ENCODE measurements at places on chromosomes 3 and 15.

GRCh38 chr3:64152086-64152485 lies 73.2 kb downstream of the PRICKLE2 start:
- no peak for DNase-seq

- DNase-seq: no peak
Measured at GRCh38 chr3:166809520-166809919, 570.6 kb downstream of the ZBBX start.

GRCh38 chr3:179223548-179223947 lies 27.4 kb downstream of the KCNMB3 start:
- no peak for DNase-seq

DNA sequence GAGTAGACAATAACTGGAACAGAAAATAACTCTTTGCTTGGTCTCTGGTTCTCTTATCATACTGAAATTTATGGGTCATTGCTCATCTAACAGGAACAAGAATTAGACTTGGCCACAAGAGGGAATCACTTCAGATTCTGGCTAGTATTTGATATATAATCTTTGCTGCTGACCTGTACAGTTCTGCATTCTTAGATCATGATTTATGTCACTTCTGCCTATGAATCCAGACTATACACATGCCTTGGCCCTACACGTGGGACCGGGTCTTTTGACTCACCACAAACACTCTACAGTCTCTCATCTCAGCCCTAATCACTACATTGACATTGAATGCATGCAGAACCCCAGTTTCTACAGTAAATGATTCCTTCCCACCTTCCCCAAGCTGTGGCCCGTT lies 162.5 kb upstream of the SOX2 start:
- DNase-seq: no peak

GRCh38 chr3:32500231-32500630 lies 2.4 kb downstream of the CMTM6 start:
- no peak for DNase-seq

DNA sequence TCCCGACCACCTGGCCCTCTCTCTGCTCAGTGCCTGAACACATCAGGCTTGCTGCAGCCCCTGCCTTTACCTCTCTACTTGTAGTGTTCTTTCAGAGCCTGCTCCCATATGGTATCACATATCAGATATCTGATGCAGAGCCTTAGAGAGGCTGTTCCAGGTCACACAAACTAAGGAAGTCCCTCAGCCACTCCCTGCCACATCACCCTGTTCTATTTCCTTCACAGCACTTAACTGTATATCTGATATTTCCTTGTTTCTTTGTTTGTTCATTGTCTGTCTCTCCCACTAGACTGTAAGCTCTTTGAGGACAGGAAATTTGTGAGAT lies 976 bp upstream of the ALDH1L1 start:
- DNase-seq: no peak

GRCh38 chr3:72962317-72962716 lies 34.3 kb upstream of the PPP4R2 start:
- no peak for DNase-seq

DNA sequence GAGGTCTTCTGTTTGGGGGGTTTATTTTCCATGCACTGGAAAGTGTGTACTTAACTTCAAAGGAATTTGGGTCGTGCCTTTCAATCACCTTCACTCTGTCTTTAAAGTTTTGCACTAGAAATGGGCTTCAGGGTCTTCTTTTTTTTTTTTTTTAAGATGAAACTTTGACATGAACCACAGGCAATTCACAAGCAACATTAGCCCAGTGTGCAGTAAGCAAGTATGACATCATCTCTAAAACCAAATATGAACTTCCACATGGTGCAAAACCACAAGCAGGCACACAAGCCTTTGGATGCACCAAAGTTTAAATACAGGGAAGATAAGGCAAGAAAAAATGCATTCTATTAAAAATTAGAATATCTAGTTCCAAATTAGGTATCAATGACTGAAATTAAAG lies 381.9 kb downstream of the ERC2 start:
- no peak for DNase-seq

GRCh38 chr3:68123231-68123630 lies 468.8 kb upstream of the SUCLG2 start:
- no peak for DNase-seq

DNA sequence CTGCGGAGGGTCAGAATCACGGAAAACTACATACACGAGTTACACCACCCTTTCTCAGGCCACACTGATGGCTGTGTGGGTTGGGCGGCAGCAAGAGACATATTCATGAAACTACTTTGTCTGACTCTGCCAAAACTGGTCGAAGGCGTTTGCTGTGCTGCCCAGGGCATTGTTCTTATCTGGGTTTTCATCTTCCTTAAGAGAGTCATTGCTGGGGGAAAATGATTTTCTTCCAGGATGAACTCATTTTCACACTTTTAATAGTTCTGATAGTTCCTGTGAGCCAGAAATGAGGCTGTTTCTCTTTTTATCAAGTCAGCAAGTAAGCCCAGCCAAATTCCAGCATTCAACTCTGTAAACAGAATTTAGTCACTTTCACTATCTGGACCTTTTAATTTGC lies 47.6 kb downstream of the TRIM71 start:
- no peak for DNase-seq

DNA sequence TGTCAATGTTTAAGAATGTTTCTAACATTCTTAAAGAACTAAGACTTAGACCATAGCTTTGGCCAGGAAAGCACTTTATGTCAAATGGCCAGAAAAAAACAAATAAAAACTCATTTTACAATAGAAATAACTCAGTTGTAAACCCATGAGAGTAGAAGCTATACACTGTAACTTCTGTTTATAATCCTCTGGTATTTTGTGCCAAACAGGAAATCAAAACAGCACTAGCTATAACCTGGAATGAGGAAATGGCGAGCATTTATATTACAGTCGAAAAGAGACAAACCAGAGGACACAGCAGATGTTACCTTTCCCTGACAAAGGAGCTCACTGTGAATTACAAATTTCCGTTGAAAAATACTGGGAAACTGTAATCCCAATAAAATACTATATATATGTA lies 10.3 kb downstream of the GK5 start:
- no peak for DNase-seq

DNA sequence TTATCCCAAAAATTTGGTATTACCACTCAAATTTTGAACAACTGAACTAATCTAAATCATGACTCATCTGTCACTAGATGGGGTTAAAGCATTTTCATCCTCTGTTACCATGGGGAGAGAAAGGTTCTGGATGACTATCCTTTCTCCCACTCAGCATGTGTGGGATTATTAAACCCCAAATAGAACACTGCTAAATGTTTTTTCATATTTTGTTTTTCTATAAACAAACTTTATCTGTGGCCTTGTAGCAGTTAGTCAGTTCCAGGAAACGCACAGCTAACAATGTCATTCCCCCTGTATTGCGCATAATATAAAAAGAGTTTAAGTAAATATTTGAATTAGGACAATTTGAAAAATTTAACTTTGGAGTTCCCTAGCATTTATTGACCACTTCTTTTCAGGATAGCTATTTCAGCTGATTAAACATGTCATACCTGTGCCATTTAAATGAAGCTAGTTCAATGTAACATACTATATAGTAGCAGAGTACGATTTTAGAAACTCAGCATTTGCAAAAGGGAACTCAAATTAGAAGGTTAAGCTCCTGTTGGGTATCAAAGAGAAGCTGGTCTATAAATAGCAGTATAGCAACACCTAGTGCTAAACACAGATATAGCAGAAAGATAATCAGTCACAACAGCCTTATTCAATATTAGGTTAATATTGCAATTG lies 9.2 kb upstream of the TMEM212 start:
- DNase-seq: no peak

DNA sequence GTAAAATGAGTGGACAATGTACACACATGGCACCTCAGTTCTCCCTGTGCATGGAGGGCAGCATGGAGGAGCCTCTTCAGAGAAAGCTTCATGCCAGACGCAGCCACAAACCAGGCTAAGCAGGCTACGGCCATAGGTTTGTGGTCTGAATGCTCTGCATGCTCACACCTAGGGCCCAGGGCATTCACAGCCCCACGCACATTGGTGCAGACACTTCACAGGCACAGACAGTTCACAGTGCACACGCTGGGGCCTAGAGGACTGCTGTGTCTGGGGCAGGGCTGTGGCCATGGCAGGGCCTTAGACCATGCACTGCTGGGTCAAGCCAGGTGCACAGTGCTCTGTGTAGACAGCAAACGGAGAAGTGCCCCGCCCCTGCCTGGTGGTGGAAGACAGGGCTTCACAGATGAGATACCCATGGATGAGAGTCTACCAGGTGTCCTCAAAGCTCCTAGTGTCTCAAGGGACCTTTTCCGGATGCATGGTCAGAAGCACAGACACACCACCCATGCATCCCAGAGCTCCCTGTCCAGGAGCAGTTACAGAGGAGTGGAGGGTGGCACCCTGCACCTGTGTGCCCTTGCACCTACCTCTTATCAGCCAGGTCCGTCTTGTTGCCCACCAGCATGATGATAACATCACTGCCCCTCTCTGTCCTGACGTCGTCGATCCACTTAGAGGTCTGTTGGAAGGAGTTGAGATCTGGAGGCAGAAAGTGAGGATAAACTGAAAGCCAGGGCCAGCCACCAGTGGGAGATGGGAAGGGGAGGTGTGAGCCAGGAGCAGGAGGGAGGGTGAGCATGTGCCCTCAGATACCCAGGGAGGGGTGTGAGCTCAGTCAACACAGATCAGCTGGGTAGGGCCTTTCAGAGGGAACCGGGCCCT lies 33.5 kb downstream of the SRPRB start:
- DNase-seq: no peak

GRCh38 chr3:17985658-17986347 lies 243.4 kb upstream of the TBC1D5 start:
- no peak for DNase-seq

DNA sequence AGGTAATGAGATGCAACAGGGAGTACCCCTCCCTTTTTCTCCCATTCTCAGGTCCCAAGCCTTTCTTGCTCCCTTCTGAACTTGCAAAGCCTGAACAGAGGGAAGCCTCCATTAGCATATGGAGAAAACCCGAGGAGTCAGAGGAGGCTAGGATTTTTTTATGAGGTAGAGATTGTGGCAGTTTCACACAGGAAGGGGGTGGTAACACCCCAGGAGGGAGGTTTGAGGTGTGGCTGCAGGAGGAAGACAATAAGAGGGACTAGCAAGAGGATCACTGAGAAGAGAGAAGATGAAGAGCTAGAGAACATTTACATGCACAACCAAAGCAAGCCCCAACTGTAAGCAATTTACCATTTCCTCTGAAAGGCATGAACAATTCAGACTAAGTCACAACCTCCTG lies 322.7 kb downstream of the SV2B start:
- DNase-seq: no peak

GRCh38 chr15:39413558-39413957 lies 167.3 kb upstream of the THBS1 start:
- no peak for DNase-seq

DNA sequence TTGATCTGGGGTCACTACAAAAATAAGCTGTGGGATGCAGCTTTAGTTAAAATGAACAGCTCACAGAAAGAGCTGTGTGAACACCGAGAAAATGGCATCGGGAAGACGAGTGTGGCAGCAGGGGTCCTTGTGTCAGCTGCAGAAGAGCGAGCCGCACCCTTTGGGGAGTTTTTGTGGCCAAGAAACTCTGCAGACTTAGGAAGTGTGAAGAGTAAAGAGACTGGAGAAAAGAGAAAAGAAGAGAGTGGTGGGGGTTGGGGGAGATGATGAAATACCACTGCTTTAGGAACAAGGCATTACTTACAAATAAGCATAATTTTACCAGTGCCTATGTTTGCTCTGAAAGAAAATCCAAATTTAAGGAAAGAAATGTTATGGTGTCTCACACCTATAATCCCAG lies 147.8 kb downstream of the LRRC28 start:
- DNase-seq: no peak

DNA sequence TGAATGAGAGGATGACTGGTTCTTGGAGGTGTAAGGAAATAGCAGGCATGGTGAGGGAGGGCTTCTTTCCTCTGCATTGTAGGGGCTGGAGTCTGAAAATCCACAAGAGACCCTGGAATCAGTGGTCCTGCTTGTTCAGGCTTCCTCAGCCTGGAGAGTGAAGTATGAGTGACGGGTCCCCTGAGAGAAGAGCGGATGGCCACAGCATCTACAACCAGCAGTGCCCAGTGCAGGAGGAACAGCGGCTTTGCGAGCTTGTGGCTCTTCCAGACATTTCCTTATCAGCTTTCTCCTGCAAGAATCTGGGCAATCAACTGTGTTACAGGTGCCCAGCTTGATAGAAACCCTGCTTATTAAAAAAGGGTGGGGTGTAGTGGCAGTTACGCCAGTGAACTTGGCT lies 97.0 kb upstream of the HES1 start:
- no peak for DNase-seq

DNA sequence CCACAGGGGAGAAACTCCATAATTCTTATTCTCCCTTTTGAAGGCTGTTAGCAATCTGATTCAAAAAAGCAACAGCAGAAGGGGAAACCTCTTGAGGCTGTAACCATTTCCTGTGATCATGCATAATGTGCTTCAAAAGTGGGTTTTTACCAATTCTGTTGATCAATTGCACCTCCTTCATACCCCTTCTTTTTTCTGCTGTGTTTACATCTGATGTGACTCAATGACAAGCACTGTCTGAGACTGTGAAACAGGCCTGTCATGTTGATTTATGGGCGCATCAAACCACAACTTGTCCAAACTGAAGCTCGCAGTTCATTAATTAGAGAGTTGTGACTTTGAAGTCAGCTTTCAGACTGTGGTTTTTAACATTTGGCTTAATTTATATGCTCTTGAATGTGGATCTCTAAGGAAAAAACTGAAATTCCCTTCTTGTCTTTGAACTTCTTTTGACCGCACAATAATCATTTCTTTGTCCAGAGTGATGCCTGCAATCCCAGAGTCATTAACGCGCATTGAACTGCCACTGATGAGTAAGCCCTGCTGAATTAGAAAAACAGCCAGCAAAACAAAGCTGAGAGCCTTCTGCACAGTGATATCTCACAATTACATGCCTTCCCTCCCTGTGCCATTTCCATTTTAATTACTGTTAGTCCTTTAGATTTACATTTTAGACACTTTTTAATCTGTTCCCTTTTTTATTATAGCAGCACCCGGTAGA lies 532.8 kb downstream of the FOXP1 start:
- no peak for DNase-seq

DNA sequence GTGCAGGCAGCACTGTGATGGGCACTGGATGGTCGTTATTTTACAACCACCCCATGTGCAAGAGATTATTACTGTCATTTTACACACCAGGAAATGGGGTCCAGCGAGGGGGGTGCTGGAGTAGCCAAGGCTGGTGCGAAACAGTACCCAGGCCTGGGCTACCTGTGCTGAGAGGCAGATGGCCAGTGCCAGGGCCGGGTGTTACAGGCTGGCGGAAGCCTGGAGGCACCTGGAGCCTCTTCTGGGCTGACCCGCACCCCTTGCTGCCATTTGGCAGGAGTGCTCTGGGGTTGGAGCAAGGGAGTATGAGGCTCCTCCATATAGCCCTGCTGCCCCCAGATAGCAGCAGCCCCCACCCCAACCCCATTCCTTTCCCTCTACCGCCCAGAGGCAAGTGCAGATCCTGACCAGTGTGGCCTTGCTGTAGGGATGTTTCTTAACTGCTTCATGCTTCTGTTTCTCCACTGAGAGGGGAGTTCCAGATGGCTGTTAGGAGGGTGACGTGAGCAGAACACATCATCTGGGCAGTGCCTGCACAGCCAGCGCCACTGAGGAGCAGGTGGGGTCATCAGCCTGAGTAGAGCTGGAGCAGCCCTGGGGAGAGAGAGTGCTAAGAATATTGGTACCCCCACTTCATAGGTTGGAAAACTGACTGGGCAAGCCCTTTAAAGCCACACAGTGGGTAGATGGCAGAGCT lies 15.3 kb downstream of the SNX33 start:
- no peak for DNase-seq

Measured in amniotic stem cell (primary cell).